ENCODE measurements at places on chromosomes 12 and 14.

DNA sequence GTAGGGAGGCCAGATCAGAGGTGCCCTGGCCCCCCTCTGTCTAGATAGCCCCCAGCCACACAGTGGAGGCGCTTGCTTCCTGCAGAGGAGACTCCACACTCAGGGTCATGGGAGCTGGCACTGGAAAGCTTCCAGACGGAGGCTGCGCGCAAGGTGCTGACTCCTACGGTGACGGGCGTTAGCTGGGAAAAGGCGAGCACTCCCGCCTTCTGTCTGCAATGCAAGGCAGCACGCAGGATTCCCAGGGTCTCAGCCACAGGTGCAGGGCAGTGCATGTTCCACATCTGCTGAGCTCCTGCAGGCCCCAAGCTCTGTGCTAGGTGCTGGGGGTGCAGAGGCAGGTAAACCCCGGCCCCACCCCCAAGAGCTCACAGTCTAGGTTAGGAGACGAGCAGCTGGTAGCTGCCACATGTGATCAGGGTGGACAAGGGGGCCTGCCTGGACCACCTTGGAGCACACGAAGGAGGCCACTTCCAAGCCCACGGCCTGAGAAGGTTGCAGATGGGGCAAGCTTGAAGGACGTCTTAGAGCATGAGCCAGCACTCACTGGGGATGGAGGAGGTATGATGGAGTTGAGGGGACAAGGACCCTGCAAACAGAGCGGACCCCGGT, 310.9 kb upstream of the DIO3 start:
- no peak for DNase-seq

DNA sequence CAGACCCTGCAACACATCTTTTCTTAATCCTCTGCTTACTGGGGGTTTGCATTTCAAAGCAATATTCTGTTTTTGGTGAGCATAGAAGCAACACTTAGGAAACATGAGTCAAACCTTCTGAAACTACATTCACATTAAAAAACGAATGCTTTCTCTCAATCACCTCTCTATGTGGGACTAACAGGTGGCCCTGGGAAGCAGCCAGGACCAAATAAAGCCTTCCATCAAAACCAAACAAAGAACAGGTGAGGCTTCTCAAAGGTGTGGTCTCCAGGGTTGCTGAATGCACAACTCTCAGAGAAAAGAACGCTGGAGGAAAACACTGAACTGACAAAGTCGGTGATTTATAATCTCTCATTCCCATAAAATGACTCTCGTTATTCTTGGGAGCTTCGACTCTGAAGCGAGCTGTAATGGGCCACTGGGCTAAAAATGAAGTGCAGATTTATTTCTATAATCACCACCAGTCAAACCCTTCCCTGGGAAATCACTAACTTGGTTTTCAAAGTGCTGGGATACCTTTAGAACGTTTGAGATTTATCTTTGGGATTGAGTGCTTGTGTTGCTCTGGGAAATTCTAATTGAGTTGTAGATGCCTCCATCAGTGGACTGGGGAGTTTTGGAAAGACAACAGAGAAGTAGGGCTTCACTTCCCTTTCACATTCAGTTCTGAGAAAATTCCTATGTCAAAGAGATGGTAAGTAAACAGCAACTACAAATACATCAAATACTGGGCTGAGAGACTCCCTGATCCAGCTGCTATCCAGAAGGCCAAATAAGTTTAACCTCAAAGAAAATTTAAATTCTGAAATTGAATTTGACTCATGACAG, 262.0 kb upstream of the TMPO start:
- no peak for DNase-seq

DNA sequence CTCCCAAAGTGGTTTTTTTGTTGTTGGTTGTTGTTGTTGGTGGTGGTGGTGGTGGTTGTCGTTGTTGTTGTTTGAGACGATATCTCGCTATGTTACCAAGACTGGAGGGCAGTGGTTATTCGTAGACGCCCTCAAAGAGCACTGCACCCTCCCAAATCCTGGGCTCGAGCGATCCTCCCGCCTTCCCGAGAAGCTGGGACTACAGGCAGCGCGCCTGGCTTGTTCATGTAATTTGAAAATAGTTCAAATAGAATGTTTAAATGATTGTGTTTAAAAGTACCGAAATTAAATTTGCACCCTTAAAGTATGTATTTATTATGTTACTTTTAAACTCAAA, 439 bp upstream of the ANAPC5 start:
- no peak for DNase-seq

- DNase-seq = peak; percentile 23
Measured at GRCh38 chr14:60090864-60091519, 731 bp upstream of the PCNX4 start.

DNA sequence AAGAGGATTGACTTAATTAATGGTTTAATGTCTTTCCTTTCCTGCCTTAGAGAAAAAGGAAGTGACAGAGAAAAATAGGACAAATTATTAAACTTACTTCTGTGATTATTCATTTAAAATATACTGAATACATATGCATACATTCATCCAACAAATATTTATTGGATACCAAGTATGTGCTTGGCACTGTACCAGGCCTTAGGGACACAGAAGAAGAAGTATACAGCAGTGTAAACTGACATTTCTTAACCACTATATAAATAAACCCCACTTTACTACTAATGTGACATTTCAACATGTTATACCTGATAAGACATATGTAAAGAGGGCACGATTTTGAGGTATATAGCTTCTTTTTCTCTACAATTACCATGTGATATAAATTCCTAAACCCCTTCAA, 53.6 kb downstream of the ERO1A start:
- DNase-seq = no peak

DNA sequence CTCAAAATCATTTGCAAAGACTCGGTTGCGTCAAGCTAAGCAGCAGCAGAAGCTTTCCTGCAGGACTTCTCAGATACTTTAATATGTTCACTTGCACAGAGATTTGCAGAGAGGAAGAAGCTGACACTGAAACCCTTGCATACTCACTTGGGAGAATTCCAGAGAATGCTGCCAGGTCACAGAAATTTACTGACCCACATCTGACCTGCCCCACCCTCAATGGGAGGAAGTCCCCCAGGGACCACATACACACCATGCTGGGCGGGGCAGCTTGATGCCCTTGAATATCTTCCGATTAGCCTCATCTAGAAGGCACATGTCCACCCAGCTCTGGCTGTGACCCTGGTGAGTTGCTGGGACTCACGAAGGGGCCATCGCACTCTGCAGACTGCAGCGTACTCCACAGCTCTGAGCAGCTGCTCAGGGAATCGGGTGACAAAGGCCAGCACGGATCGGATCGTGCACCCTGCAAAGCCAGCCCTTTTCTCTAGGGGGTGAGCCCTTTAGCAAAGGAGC, 83.2 kb downstream of the ITPK1 start:
- DNase-seq = no peak

Data from memory B cell (primary cell).